ENCODE measurements at places on chromosomes 1 and 21.

DNA sequence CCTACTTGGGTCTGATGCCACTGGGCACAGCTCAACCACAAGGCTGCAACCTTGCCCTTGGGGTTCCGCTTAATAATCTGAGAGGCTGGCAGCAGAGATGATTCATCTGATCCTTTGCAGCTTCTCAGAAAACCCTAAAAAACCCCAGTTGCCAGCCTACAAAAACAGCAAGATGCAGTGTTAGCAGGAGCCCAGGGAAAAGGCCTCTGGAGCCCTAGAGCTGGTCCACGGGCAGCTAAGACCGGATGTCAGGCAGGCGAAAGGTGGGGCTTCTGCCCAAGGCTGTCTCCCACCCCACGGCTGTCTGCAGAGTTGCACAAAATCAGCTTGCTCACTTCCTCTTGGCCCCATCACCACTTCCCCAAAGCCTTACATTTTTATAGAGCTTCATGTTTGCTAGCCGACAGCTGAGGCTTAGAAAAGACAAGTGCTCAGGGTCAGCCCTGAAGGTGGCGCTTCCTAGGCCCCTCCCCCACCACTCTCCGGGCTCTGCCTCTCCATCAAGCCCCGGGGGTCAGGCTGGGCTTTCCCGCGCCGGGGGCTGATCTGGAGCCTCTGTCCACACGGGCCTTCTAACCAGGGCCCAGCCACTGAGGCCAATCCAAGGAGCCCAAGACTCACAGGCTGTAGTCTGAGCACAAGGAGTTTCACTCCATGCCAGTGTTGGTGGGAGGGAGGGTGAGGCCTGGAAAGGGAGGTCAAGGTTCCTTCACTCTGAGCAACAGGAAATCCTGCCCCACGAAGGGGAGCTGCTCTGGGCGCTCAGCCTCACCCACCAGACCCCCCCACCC is 4.2 kb upstream of the ADORA3 start:
- DNase-seq: peak; percentile 81

DNA sequence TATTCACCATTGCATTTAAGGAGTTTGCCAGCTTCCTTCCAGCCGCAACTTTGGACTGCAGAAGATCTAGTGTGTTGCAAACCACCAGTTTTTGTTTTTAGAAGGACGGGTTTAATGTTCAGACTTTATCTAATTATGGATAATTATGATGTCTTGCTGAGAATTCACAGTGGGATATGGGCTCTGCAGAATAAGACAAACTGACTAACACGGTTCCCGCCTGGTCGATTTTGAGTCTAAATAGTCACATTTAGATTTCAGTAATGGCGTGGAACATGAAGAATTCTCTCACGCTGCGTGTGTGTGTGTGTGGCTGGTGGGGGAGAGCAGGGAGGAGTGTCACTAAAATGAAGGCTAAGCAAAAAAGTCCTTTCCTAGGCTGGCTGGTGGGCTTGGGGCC is 48.5 kb upstream of the DMRTB1 start:
- no peak for DNase-seq

DNA sequence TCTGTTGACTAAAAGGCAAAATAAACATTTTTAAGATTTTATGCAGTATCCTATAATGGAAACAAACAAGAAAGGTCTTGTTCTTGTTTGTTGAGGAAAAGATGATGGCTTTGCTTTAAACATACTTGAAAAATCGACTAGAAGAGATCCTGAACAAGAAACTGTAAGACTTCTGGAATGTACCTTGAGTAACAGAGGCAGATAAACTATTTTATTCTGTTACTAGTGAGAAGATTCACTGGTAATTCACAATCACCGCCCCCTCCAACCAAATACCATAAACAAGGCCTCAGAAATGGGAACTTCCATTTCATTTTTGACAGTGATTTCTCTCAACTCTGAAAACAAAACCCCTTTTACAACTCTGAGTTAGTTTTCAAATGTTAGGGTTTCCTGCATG is 18.1 kb downstream of the TSEN15 start:
- DNase-seq: no peak

- DNase-seq: no peak
Measured at GRCh38 chr1:106319612-106320011, 736.9 kb upstream of the PRMT6 start.

- DNase-seq: no peak
Measured at GRCh38 chr1:66276218-66276617, 257.7 kb upstream of the SGIP1 start.

DNA sequence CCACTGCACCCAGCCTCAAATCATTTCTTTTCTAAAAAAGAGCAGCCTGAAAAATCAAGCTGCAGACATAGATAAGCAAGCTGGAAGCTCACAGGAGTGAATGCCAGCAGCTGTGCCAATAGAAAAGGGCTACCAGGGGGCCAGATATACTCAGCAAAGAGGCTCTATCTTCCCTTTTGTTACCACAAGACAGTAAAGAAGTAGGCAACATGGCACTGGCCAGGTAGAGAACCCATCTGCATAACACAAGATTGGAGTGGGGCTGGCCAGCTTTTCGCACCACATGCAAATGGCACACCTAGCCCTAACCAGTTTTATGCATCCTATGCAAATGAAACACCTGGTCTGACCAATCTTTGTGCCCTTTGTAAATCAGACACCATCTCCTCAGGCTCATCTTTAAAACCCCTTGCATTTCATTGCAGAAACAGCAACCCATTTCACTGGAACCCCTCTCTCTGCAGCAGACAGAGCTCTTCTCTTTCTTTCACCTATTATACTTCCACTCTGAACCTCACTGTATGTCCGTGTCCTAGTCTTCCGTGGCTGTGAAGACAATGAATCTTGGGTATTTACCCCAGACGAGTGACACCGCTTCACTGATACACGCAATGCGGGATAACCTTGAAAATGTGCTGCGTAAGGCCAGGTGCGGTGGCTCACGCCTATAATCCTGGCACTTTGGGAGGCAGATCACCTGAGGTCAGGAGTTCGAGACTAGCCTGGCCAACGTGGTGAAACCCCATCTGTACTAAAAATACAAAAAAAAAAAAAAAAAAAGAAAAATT is 15.1 kb downstream of the CASP9 start:
- no peak for DNase-seq

GRCh38 chr1:83735526-83735925 is 263.4 kb downstream of the TTLL7 start:
- no peak for DNase-seq

DNA sequence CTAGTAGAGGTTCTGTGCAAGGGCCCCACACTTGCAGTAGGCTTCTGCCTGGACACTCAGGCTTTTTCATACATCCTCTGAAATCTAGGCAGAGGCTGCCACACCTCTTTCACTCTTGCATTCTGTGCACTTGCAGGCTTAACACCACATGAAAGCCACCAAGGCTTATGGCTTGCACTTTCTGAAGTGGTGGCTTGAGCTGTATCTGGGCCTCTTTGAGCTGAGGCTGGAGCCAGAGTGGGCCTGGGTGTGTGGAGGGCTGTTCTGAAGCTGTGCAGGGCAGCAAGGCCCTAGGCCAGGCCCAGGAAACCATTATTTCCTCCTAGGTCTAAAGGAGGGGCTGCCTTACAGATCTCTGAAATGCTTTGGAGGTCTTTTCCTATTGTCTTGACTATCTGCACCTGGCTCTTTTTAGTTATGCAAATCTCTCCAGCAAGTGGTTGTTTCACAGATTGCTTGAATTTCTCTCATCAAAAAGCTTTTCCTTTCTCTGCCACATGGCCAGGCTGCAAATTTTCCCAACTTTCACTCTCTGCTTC is 66.2 kb downstream of the TYW3 start:
- no peak for DNase-seq

- DNase-seq: no peak
Measured at GRCh38 chr1:113812661-113813135, 422 bp upstream of the RSBN1 start.

DNA sequence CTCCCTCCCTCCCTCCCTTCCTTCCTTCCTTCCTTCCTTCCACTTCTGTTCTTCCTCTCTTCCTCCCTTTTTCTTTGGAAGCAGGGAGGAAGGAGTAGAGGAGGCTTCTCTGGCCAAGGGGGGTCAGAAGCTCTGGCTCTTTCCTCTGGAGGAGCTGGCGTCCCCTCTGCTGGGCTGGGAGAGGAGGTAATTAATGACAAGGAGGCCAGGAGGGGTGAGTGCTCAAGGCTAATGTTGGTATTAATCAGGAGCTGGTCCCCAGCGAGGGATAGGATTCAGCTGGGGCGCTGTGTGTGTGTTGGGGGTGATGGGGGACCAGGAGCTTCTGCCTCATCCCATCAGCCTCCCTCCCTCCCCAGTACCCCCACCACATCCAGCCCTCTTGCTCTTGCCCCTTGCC is 6.2 kb upstream of the PEAR1 start:
- no peak for DNase-seq

DNA sequence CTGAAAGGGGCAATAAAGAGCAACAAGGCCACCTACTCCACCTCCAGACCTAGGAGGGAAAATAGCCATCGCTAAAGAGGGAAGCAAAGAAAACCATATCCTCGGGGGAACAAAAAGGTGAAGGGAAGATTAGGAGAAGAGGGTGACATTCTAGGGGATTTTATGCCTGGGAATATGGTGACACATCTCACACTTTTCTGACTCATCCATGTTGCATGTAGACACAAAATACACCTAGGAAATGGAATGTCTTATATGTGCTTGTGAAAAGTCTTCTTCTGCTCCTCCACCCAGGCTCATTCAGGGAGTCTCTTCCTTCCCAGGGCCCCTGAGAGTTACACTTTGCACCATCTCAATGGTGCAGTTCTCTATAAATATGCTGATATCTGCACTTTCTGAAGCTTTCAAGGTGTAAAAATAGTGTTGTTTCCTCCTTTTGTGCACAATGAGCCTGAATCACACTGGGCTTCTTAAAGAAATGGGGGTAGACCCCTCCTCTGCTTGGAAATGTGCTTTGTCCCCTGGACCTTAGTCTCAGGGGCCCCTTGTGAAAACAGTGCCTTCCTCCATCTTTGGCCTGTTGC is 195.9 kb downstream of the CYYR1 start:
- DNase-seq: no peak

GRCh38 chr1:168317309-168317708 is 36.6 kb downstream of the TBX19 start:
- DNase-seq: no peak

GRCh38 chr1:156390469-156391365 is 21.7 kb downstream of the RHBG start:
- no peak for DNase-seq

DNA sequence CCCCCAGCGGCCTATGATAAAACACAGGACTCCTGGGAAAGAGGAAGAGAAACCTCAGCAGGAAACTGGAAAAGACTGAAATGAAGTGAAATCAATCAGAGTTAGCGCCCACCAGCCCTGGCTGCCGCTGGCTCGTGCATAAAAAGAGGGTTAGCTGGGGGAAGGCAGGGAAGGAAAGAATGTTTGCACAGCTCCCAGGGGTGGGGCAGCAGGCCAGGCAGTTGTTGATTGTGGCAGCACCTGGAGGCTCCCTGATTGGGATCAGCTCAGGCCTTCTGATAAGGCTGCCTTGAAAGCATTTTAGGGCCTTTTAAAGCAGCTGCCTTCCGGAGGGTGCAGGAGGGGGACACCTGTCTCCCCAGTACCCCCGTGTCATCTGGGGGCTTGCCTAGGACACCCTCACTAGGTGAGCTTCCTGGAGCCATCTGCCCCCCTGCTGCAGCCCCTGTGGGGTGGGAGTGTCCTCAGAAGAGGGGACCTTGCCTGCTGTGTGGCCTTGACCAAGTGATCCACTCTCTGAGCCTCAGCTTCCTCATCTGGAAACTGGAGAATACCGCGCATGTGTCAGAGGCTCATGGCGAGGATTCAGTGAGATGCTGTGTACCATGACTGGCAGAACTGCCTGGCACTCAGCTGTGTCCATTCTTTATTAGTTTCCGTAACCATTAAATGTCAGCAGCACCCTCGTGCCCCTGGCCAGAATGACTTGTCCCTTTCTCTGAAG is 6.6 kb downstream of the EPHB2 start:
- DNase-seq: no peak

DNA sequence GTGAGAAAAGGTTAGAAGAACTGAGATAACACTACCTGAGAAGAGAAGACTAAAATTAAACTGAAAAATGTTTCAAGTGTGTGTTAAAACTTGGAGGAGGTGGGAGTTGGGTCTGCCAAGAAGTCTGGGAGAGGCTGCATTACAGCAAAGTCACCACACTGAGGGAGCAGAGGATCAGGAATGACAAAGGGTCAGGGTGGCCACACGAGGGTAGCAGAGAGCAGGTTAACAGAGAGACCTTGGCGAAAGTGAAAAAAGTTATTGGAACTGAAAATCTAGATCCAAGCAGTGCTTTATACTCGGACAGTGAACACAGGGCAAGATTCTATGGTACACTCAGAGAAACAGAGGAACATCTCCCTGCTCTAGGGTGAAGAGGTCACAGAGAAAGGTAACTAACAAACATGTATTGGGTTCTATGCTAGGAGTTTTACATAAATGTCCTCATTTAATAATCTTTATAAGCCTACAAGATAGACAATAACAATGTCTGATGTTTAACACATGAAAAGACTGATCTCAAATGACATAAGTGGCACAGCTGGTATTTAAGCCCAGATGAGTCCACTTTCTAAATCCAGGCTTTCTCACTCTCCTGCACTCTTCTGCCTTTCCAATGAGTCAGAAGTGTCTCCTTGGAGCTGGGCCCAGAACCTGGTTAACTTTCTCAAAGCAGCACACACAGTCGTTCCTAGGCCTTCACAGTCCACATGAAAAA is 10.3 kb upstream of the CADM3 start:
- peak; percentile 88 for DNase-seq

GRCh38 chr1:184896000-184896399 is 78.3 kb downstream of the NIBAN1 start:
- DNase-seq: no peak

GRCh38 chr1:222461941-222462340 is 86.0 kb downstream of the HHIPL2 start:
- DNase-seq: no peak

DNA sequence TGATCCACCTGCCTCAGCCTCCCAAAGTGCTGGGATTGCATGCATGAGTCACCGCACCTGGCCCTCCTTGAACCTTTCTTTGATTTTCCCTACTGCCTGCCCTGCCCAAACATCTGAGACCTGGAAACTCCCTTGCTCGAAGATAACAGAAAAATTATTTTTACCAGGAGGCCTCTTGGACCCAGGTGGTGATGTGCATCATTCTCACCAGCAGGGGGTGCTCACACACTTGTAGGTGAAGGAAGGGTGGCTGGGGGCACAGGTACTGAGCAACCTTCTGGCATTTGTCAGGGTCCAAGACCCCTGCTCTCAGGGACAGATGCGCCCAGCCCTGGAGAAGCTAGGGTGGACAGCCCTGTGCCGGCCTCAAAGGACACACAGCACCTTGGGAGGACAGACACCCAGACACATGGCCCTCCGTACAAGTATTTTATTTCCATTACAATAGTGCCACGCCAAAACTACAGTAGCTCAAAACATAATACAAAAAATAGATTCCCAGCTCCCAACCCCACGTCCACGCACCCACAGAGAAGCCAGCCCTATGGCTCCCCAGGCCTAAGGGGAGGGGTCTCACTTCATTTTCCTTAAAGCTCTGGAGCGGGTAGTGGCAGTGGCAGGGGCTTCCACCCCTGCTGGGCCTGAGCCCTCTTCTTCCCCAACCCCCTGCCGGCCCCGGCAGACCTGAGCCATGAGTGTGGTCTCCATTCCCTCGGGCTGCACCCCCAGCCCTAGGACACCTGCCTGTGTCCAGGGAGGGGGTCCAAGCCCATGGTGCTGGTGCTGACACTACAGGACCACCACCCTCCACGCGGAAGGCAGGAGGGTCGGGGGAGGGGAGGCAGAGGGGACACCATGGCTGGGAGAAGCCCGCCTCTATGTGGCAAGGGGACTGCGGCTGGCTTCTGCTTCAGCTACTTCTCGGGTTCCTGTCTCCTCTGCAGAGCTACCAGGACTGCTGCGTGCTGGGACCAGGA is 40.4 kb upstream of the EIF4G3 start:
- DNase-seq: peak; percentile 41

Measured in RPMI7951 (cell line).